ENCODE measurements at places on chromosomes 7 and 10. TPM values are rescaled to one million over a fixed set of nuclear protein-coding genes. Genes with fewer than 3 reads are reported as not detected.

CACNB2 gene
- total RNA-seq, result 25.7 TPM

NDUFA5 gene
- 63.2 TPM for total RNA-seq

ZNF467 gene
- 11.4 TPM for total RNA-seq

SOSTDC1 gene
- total RNA-seq, result 0.33 TPM

FAM53B gene
- 65.8 TPM for total RNA-seq

Measured in ovary (tissue), 10 donors.